Left ventricle myocardium inferior (tissue), 1 donor: ENCODE measurements at places on chromosomes 5 and 9. TPM values are rescaled to one million over a fixed set of nuclear protein-coding genes. Genes with fewer than 3 reads are reported as not detected.

GRCh38 chr9:33102551-33103210 is 26.2 kb upstream of the SMU1 start:
- H3K4me1 ChIP-seq: peaks cover 51% of the 10 kb centered on the region
- H3K27ac ChIP-seq: peak overlapping the region; percentile 51
- DNase-seq: no peak
- no peaks in the 10 kb centered on the region for H3K36me3 ChIP-seq

DNA sequence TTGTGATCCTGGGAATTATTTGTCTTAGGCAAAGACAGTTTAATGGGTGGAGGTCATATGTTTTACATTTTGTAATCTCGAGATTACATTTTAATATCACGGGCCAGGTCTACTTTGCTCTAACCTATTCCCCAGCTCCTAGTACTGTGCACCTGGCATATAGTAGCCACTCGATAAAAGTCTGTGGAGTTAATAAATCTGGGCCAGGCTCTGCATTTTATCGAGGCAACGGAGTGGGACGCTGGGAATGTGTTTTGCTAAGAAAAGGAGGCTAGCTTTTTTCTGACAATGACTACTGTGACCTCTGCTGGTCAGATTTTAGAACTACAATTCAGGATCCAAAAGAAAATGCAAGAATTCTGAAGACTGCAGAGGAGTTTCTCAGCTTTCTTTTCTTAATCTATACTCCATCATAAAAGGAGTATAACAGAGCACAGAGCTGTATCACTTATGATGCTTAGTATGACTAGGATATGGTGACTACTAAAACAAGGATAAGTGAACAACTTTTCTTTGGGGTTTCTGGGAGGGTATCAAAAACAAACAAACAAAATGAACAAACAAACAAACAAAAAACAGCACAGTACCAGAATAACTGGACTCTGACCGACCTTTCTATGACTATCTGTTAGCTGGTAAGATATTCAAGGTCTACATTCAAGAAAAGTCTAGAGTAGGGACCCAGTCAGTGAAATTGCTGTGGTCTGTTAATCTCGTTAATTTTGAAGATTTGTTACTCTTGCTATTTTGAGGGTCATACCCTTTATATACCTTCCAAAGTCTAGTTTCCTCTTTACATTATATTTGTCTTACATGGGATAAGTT is 46.1 kb upstream of the CER1 start:
- no peak overlapping the region for H3K27ac ChIP-seq
- peaks cover 7% of the 10 kb centered on the region for H3K4me1 ChIP-seq
- peak overlapping the region; percentile 32 for H3K4me3 ChIP-seq
- H3K36me3 ChIP-seq: no peaks in the 10 kb centered on the region
- H3K27me3 ChIP-seq: peaks cover 9% of the 10 kb centered on the region
- no peak for DNase-seq

- H3K27ac ChIP-seq: no peak overlapping the region
- no peaks in the 10 kb centered on the region for H3K36me3 ChIP-seq
These were observed 444.3 kb upstream of the CLINT1 start for GRCh38 chr5:158303275-158303674.

Gene PCDHB9
- total RNA-seq: 1.2 TPM

Gene WHRN
- 0.80 TPM for total RNA-seq

Gene SWI5
- total RNA-seq: 16.2 TPM

DNA sequence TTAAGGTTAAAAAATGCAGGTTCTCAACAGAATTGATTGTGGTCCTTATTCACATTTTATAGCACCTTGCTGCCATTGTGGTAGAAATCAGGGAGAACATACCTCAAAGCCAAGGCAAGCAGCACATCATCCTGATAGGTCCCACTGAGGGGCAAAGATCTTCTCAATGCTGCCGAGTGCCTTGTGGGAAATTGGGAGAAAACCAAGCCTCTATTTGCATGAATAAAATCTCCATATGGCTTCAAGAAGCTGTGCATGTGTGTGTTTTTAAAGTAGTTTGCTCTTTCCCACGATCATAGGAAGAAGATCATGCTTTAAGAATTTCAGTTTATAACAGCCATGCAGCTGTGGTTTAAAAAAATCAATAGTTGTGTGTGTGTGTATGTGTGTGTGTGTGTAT is 216.9 kb upstream of the FBXL7 start:
- DNase-seq: no peak
- H3K36me3 ChIP-seq: no peaks in the 10 kb centered on the region
- H3K4me1 ChIP-seq: peaks cover 7% of the 10 kb centered on the region
- H3K27me3 ChIP-seq: no peaks in the 10 kb centered on the region
- no peak overlapping the region for H3K27ac ChIP-seq

DNA sequence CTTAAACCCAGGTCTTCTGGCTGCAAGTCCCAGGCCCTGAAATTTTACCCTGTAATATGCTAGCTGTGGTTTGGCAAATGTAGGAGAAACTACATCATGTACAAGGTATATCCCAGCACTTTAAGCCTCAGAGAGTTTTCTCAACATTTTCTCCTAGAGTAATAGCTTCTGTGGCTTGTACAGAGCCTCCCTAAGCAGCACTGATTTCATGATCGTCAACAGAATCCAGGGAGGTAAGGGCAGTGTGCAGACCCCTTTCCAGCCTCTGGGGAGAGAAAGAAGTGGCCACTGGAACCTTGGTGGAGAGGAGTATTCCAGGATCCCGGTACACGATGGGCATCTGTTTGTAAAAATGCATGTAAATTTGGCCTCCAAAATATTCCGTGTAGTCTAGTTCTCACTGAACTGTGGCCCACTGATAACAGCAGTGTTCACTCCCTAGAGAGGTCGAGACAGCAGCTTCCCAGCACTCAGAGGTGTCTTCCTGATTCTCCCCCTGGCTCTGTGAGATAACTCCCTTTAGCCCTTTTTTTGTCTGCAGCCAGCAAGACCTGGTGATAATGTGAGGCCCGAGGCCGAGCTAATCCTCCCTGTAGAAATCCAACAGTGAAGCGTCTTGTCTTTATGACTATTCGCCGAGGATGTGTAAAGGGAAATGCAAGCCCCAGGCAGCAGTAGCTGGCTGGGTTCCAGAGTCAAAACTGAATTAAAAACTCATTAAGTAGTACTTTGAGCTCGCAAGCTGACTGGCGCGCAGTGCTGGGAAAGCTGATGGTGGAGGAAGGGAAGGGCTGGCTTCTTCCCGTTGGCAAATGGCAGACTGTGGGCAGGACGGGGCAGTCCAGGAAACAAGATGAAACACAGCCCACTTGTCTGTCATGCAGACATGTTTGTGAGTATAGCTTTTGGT is 59.0 kb downstream of the MAP1B start:
- H3K4me1 ChIP-seq: peaks cover 43% of the 10 kb centered on the region
- H3K36me3 ChIP-seq: no peaks in the 10 kb centered on the region
- peak overlapping the region; percentile 71 for H3K27ac ChIP-seq
- H3K27me3 ChIP-seq: no peaks in the 10 kb centered on the region
- peak overlapping the region; percentile 46 for H3K4me3 ChIP-seq

- no peaks in the 10 kb centered on the region for H3K4me1 ChIP-seq
- no peaks in the 10 kb centered on the region for H3K36me3 ChIP-seq
- DNase-seq: no peak
- no peak overlapping the region for H3K27ac ChIP-seq
- no peak overlapping the region for H3K4me3 ChIP-seq
These were observed 204.9 kb downstream of the CHSY3 start for GRCh38 chr5:130109152-130109551.

DNA sequence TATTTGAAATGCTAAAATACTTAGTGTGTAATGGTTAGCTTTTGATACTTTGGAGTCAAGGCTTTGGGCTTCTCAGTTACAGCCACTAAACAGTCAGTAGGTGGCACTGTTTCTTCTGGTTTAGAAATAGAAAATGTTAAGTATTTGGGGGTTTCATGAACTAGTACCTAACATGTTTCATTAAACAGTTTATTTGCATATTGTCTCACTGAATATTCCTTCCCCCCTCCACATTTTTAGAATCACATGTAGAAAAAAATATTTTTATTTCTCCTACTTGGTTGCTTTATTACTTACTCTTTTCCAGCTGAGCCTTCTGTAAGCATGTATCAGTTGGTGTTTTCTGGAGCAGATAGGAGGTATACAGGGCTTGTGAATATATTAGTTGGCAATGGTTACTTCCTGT is 48.0 kb downstream of the IPO11 start:
- no peak for DNase-seq
- no peak overlapping the region for H3K4me3 ChIP-seq
- peaks cover 6% of the 10 kb centered on the region for H3K36me3 ChIP-seq
- no peaks in the 10 kb centered on the region for H3K27me3 ChIP-seq
- no peak overlapping the region for H3K27ac ChIP-seq

- H3K27me3 ChIP-seq: no peaks in the 10 kb centered on the region
- H3K27ac ChIP-seq: no peak overlapping the region
- no peak for DNase-seq
- H3K4me3 ChIP-seq: no peak overlapping the region
- peaks cover 10% of the 10 kb centered on the region for H3K4me1 ChIP-seq
These were observed 73.3 kb downstream of the SNX18 start for GRCh38 chr5:54590824-54591223.

GRCh38 chr5:116675626-116675910 is 100.9 kb upstream of the SEMA6A start:
- DNase-seq: no peak
- no peak overlapping the region for H3K27ac ChIP-seq
- no peak overlapping the region for H3K4me3 ChIP-seq
- no peaks in the 10 kb centered on the region for H3K36me3 ChIP-seq

DNA sequence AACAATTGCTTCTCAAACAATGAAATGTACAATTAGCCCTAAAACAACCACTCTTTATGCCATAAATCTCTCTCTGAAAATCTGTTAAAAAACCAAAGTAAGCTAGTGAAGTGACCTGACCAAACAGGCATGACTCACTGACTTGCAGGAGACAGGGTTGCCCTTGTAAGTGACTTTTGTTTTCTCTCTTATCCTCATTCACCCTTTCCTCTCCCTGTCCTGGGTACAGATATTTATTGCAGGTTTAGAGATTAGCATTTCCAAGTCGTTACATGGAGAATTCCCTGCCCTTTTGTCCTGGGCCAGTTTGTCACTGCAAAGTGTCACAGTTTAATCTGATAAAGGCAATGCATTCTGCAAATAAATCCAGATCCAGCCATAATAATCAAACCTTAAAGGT is 484.2 kb downstream of the IRX1 start:
- H3K27ac ChIP-seq: no peak overlapping the region
- H3K4me3 ChIP-seq: no peak overlapping the region
- H3K36me3 ChIP-seq: no peaks in the 10 kb centered on the region
- H3K4me1 ChIP-seq: no peaks in the 10 kb centered on the region
- H3K27me3 ChIP-seq: peaks cover 5% of the 10 kb centered on the region

Gene SH3GLB2
- 33.9 TPM for total RNA-seq

GRCh38 chr5:169832304-169832703 is 148.0 kb downstream of the INSYN2B start:
- DNase-seq: no peak
- no peak overlapping the region for H3K27ac ChIP-seq
- H3K4me1 ChIP-seq: no peaks in the 10 kb centered on the region

Gene SLC36A3
- total RNA-seq: not detected

Gene C5orf63
- total RNA-seq: 10.3 TPM

Gene MELK
- 0.27 TPM for total RNA-seq

- no peaks in the 10 kb centered on the region for H3K27me3 ChIP-seq
- no peaks in the 10 kb centered on the region for H3K4me1 ChIP-seq
- no peaks in the 10 kb centered on the region for H3K36me3 ChIP-seq
- H3K4me3 ChIP-seq: no peak overlapping the region
- DNase-seq: peak; percentile 58
- peak overlapping the region; percentile 68 for H3K27ac ChIP-seq
These were observed 503.6 kb upstream of the PAPPA start for GRCh38 chr9:115649991-115650472.

- no peaks in the 10 kb centered on the region for H3K4me1 ChIP-seq
- peaks cover 33% of the 10 kb centered on the region for H3K36me3 ChIP-seq
- H3K4me3 ChIP-seq: no peak overlapping the region
- DNase-seq: no peak
These were observed 77.0 kb upstream of the GNA14 start for GRCh38 chr9:77725046-77725694.

DNA sequence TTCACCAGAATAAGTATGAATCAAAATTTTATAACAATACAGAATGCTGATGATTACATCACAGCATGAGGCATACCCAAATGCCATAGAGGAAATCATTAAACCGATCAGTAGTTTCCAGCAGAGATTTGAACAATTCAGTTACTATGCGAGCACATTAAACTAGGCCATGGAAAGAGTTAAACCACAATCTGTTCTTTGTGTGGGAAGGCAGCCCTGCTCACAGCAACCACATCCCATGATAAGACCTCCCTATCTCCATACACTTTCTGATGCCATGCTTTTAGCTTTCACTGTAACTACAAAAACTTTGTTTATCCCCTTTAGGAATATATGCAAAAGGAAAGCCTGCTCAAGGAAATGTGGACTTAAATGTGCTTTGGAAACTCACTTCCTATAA is 4.5 kb downstream of the NFIB start:
- H3K27ac ChIP-seq: peak overlapping the region; percentile 100
- peak overlapping the region; percentile 80 for H3K4me3 ChIP-seq
- H3K36me3 ChIP-seq: peaks cover 15% of the 10 kb centered on the region
- no peaks in the 10 kb centered on the region for H3K27me3 ChIP-seq

GRCh38 chr5:147454996-147455677 is 54.7 kb downstream of the DPYSL3 start:
- H3K4me1 ChIP-seq: peaks cover 49% of the 10 kb centered on the region
- H3K27me3 ChIP-seq: peaks cover 21% of the 10 kb centered on the region
- H3K4me3 ChIP-seq: peak overlapping the region; percentile 77

- no peaks in the 10 kb centered on the region for H3K36me3 ChIP-seq
- H3K27me3 ChIP-seq: peaks cover 49% of the 10 kb centered on the region
- no peak overlapping the region for H3K4me3 ChIP-seq
- H3K27ac ChIP-seq: no peak overlapping the region
These were observed 330.3 kb downstream of the NTRK2 start for GRCh38 chr9:84999788-85000187.

DNA sequence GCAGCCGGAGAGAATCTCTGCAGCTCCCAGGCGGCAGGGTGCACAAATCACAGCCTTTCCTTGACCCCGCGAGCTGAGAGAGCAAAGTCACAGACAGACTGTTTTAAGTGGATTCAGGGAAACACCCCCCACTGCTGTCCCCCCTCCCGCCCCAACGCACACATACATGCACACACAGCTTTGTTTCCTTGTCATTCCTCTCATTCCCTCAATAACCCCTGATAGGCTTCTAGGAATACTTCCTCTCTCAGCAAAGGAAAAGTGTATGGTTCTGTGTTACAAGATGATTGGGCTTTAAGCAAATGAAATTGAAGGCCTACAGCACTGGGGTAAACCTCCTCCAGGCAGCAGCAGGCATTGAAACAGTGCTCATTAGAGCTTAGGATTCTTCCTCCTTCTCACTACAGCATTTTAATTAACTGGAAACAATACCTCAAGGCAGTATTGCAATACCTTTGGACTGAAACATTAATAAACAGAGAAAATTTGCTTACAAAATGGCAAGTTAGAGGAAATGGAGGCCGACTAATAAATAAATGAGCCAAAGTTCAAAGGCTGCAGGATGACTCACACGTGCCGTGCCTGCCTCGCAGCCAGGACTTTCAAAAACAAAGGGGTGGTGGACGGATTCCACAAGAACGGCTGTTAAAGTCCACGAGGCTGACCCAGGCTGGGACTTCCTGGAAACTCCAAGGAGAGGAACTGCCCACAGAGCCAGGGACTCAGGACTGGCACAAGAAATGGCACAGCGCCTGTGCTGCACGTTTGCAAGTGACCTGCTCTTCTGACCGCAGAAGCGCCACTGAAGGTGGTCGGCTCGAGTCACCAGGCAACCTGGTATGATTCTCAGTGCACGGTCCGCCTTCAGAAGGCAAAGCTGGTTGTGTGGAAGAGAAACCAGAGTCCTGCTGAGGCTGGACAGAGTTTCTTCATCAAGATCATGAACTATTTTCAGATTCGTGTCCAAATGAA is 236.2 kb downstream of the SYK start:
- H3K27me3 ChIP-seq: peaks cover under 1% of the 10 kb centered on the region
- H3K36me3 ChIP-seq: no peaks in the 10 kb centered on the region
- H3K27ac ChIP-seq: peak overlapping the region; percentile 25

- H3K27me3 ChIP-seq: no peaks in the 10 kb centered on the region
- peaks cover 15% of the 10 kb centered on the region for H3K4me1 ChIP-seq
- H3K36me3 ChIP-seq: peaks cover 77% of the 10 kb centered on the region
- no peak overlapping the region for H3K4me3 ChIP-seq
- no peak for DNase-seq
- H3K27ac ChIP-seq: no peak overlapping the region
These were observed 22.7 kb downstream of the CCNH start for GRCh38 chr5:87390075-87390474.
